ENCODE measurements at places on chromosomes 12 and 14.

- DNase-seq: no peak
Measured at GRCh38 chr14:57319636-57320192, 50.9 kb downstream of the AP5M1 start.

- no peak for DNase-seq
Measured at GRCh38 chr14:104977681-104978653, at the start of gene AHNAK2. Gene AHNAK2, minus strand, starts transcription at chr14:104978374. Its CDS starts 137 bp downstream, at chr14:104978237.

GRCh38 chr12:10967409-10967808, 19.3 kb downstream of the TAS2R50 start:
- no peak for DNase-seq

DNA sequence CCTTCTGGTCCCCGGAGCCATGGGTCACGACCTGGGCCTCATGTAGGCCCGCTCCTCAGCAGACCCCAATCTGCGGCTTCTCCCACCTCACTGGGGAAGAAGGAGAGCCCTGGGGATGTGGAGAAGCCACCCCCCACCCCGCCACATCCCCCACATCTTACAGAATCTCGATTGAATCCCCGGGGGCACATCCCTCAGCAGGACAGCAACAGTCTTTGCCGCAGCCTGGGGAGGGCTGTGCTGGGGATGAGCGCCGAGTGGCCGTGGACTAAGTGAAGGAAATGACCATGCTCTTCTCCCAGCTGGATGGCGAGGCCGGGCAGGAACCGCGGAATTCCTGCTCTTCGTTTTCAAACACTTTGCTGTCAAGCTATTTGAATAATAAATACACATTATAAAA, 169.0 kb upstream of the RTL1 start:
- no peak for DNase-seq

DNA sequence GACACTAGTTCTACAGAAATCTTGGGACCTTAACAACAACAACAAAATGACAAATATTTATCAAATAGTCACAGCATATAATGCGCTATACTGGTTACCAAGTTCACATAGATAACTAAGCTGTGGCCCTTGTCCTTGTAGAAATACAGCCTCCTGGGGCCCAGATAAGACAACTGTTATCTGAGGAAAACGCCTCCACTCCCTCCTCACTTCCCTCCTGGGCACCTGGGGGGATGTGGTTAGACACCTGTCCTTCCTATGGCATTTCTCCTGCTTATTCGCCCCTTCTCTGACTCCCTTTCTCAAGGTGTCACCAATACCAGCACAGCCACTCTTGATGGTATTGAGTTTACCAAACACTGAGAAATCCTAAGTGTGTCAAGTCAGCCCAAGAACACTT, 419.4 kb downstream of the RAD51B start:
- no peak for DNase-seq

DNA sequence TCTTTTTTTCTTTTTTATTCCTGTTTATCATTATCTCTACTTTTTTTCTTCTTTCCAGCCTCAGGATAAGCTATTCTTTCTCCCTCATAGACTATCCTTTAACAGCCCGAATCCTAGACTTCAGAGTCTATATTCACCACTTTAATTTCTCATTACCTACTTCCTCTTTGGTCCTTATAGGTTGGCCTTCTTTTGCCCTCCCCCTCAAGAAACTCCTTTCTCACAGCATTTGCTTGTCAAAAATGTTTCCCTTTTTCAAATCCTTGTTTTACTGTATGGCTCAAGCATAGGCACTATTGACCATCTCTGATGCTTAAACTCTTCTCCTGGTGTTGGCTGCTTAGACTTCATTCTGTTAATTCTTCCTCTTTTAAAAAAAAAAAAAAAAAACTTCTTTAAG, 52.5 kb downstream of the KIAA0586 start:
- DNase-seq: no peak

- no peak for DNase-seq
Measured at GRCh38 chr12:56282030-56282429, 15.3 kb downstream of the COQ10A start.

GRCh38 chr12:77514511-77514910, 316.2 kb upstream of the NAV3 start:
- DNase-seq: no peak

- DNase-seq: no peak
Measured at GRCh38 chr12:53561590-53561953, 54.3 kb upstream of the NPFF start.

DNA sequence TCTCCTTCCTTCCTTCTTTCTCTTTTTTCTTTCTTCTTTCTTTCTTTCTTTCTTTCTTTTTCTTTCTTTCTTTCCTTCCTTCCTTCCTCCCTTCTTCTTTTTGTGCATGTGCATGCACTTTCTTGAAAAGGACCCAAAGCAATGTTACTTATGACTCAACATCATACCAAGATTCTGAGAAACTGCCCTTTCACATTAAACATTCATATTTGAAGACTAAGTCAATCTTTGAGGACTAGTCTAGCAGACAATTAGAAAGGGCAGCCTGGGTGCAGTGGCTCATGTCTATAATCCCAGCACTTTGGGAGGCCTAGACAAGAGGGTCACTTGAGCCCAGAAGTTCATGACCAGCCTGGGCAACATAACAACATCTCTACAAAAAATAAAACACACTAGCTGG, 212.8 kb upstream of the KITLG start:
- DNase-seq: no peak

GRCh38 chr14:64196814-64197411, 97.3 kb downstream of the ESR2 start:
- no peak for DNase-seq

DNA sequence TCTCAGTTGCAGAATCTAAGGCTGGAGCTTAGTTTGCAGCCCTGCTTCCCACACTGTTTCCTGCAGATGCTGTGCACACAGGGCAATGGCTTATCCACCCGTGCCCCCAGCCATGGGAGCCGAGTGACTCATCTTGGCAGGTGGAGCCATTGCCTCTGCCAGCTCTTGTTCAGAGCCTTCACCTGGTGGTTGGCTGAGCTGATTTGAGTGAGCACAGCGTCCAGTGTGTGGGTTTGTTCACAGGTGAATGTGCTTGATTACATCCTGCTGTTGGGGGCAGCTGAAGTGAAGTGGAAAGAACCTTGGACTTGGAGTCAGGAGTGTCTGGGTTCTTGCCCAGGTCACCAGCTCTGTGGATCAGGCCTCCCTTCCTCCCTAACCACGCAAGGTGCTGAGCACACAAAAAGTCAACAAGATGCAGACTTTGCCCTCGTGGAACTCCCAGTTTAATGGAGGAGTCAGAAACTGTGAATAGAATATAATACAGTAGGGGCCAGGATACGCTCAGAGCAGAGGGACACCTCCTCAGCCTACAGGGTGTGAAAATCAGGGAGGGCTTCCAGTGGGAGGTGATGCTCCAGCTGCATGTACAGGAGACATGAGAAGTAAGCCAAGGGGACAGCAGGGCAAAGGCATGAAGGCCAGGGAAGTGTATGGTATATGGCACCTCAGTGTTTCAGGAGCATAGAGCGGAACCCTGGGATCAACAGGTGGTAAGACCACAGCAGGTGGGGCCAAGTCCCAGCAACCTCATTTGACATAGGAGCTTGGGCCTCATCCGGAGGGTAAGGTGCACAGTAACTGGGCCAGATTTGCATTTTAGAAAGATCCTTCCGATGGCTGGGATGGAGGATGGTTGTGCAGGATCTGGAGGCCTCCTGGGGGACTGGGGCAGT, 22.8 kb downstream of the JDP2 start:
- DNase-seq: no peak

DNA sequence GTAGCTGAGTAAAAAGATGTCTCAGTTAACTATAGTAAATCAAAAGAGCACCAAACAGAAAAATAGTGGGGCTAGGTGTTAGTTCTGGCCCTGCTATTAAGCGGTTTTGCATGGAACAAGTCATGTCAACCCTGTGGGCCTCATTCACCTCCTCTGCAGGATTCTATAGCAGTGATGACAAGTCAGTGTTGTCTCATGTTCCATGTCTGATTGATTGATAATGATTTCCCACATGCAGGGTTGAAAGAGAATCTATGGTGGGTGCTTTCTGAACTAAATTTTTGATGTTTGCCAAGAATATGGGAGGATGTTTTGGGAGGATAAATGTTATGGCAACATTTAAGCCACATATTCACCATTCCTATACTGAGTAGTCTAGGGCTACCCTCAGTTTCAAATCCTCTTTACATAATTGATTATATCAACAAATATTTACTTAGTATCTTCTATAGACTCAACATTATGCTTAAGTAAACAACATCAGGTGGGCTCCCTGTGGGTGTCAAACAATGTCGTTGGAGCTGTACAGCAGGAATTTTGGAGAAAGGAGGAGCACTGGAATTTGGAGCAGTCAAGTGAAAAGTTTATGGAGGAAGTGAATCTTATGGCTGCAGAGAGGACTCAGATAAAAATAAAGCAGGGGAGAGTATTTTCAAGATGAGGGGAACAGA, 48.6 kb downstream of the IRAK3 start:
- no peak for DNase-seq

DNA sequence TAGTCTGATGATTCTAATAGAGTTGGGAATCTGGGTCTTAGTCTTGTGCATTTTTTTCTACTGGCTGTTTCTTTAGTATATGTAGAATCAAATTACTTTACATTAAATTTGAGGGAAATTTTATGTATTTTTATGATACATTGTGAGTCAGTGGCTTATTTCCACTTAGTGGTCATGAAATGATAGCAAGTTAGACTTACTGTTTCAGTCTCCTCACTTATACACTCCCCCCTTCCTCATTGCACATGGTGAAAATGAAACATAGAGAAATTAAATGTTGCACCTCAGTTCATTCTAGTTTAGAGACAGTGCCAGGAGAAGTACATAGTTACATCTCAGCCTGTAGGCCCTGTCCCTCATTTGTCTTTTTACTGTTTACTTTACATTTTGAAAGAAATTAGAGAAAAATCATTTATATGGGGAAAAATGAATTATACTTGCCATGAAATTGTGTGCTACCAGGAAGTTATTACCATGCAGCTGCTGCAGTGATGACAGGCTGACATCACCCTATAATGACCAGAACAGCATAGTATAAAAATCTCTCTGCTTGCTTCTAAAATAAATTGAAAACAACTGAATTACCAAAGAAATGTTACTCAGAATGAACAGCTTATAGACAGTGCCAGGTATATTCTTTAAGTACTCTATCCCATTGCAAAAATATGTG, 113.2 kb downstream of the TRMT5 start:
- no peak for DNase-seq

- no peak for DNase-seq
Measured at GRCh38 chr12:109725321-109726105, 11.9 kb downstream of the FAM222A start.

GRCh38 chr12:122527478-122527944, 462 bp downstream of the KNTC1 start:
- no peak for DNase-seq

GRCh38 chr12:94538318-94538717, 78.7 kb upstream of the CEP83 start:
- no peak for DNase-seq

- no peak for DNase-seq
Measured at GRCh38 chr14:65709576-65709975, 297.0 kb downstream of the FUT8 start.

GRCh38 chr12:108967869-108968540, 52.9 kb downstream of the SVOP start:
- DNase-seq: no peak

- no peak for DNase-seq
Measured at GRCh38 chr12:63900922-63901793, 56.7 kb downstream of the SRGAP1 start.

- DNase-seq: no peak
Measured at GRCh38 chr12:11823043-11823442, 173.6 kb downstream of the ETV6 start.

GRCh38 chr14:22450266-22450665, 138.8 kb downstream of the DAD1 start:
- DNase-seq: no peak

All from stimulated activated CD8-positive, alpha-beta memory T cell treated with anti-CD3 and anti-CD28 coated beads, Interleukin-4, amount 100 ng/mL, for 4 hours (primary cell).